Esophagus muscularis mucosa (tissue), 4 donors: ENCODE measurements at places on chromosomes 12 and 14.

- no peaks in the 10 kb centered on the region for H3K27me3 ChIP-seq
- H3K36me3 ChIP-seq, result no peaks in the 10 kb centered on the region
- peaks cover 29% of the 10 kb centered on the region for H3K4me1 ChIP-seq
- DNase-seq, result no peak
- H3K27ac ChIP-seq, result no peak overlapping the region
These were observed 13.8 kb upstream of the CACNA1C start for GRCh38 chr12:2039034-2039433.

DNA sequence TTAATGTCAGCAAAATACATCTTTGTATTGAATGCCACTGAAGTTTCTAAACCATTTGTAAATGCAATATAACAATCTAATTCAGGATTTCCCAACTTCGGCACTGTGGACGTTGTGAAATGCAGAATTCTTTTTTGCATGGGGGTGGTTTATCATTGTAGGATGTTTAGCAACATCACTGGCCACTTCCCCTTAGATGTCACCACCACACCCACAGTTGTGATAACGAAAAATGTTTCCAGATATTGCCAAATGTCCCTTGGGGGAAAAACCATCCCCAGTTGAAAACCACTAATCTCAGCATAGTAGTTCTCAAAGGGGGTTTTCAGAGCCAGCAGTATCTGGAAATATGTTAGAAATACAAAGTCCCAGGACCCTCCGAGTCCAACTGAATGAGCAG lies 203.3 kb downstream of the NAV3 start:
- H3K36me3 ChIP-seq, result no peaks in the 10 kb centered on the region
- peaks cover 5% of the 10 kb centered on the region for H3K4me1 ChIP-seq
- no peak overlapping the region for H3K4me3 ChIP-seq

DNA sequence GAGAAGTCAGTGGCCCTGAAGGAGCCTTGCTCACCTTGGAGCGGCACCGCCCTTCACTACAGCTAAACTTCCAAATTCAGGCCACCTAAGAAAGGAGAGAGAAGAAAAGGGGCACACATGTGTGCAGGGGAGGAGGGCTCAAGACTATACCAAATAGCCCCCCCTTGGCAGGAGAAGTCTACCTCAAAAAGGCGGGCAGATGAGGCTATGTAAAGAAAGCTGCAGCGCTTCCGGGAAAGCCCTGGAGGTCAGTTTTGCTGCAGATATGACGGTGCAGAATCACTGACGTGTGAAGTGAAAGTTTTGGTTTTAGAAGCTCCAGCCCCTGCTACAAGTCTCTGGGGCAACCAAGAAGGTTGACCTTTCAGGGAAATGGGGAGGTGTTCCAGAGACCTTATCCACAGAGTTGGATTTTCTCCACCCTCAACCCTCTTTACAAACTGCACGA lies 48.2 kb upstream of the PNMA1 start:
- H3K4me3 ChIP-seq, result no peak overlapping the region
- no peaks in the 10 kb centered on the region for H3K36me3 ChIP-seq
- H3K27me3 ChIP-seq, result no peaks in the 10 kb centered on the region
- no peak for DNase-seq

- no peaks in the 10 kb centered on the region for H3K36me3 ChIP-seq
These were observed 5.0 kb downstream of the SLC25A21 start for GRCh38 chr14:37167151-37168047.

DNA sequence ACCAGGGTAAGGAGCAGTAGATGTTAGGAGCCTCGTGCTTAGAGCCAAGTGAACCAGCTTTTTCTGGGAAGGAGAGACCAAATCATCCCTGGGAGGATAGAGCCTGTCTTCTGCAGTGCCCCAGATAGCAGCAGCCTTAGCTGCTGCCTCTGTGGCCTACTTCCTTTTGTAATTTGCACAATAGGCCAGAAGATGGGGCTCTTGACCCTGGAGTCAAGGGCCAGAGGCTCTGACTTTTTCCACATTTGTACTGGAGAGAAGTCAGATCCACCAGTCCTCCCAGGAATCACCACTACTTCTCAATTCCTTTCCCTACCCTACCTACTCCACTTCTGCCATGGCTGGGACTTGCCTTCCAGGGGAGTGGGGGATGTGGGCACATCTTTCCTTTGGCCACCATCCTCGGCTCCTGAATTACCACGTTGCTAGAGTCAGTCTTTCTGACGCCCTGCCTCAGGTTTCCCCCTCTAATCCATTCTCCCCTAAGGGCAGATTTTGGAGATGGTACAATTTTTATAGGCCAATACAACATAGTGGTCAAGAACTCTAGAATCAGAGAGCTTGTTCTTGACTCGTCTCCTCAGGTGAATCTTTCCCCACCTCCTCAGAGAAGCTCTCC lies 3.3 kb upstream of the SLC4A8 start:
- no peaks in the 10 kb centered on the region for H3K36me3 ChIP-seq
- DNase-seq, result peak; percentile 37
- H3K27me3 ChIP-seq, result no peaks in the 10 kb centered on the region
- peaks cover 12% of the 10 kb centered on the region for H3K4me1 ChIP-seq
- no peak overlapping the region for H3K27ac ChIP-seq
- no peak overlapping the region for H3K4me3 ChIP-seq

GRCh38 chr12:110785240-110785639 lies 42.5 kb upstream of the PPP1CC start:
- no peak for DNase-seq
- H3K4me3 ChIP-seq, result no peak overlapping the region
- H3K36me3 ChIP-seq, result no peaks in the 10 kb centered on the region
- H3K27me3 ChIP-seq, result no peaks in the 10 kb centered on the region
